Stimulated activated CD8-positive, alpha-beta memory T cell treated with anti-CD3 and anti-CD28 coated beads, Interleukin-15, amount 100 ng/mL, for 48 hours (primary cell): ENCODE measurements at places on chromosomes 7 and 10.

- no peak for DNase-seq
Measured at GRCh38 chr7:22356701-22357310, at the start of gene RAPGEF5. RAPGEF5 (minus strand) TSS chr7:22357154; CDS start chr7:22357060, 94 bp downstream.

DNA sequence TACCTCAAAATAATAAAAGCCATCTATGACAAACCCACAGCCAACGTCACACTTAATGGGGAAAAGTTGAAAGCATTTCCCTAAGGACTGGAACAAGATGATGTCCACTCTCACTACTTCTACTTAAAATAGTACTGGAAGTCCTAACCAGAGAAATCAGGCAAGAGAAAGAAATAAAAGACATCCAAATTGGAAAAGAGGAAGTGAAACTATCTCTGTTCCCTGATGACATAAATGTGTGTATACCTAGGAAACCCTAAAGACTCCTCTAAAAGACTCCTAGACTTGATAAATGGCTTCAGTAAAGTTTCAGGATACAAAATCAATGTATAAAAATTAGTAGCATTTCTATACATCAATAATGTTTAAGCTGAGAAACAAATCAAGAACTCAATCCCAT is 314.1 kb downstream of the WDR37 start:
- no peak for DNase-seq

DNA sequence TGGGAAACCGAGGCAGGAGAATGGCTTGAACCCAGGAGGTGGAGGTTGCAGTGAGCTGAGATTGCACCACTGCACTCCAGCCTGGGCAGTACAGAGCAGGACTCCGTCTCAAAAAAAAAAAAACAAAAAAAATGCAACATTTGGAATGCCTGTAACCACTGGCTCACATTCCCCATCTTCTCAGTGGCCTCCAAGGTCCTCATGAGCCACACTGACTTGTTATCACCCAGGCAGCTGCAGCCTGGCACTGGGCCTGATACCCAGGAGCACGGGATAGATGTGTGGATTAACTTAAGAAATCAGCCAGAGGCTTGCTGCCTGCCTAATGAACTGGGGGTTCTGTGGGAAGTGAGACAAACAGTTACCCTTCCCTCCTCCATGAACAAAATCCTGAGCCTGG is 23.0 kb downstream of the JCAD start:
- no peak for DNase-seq

- no peak for DNase-seq
Measured at GRCh38 chr7:2398506-2398905, 4.9 kb upstream of the CHST12 start.

GRCh38 chr10:75623310-75624093 is 192.1 kb downstream of the LRMDA start:
- DNase-seq: no peak

DNA sequence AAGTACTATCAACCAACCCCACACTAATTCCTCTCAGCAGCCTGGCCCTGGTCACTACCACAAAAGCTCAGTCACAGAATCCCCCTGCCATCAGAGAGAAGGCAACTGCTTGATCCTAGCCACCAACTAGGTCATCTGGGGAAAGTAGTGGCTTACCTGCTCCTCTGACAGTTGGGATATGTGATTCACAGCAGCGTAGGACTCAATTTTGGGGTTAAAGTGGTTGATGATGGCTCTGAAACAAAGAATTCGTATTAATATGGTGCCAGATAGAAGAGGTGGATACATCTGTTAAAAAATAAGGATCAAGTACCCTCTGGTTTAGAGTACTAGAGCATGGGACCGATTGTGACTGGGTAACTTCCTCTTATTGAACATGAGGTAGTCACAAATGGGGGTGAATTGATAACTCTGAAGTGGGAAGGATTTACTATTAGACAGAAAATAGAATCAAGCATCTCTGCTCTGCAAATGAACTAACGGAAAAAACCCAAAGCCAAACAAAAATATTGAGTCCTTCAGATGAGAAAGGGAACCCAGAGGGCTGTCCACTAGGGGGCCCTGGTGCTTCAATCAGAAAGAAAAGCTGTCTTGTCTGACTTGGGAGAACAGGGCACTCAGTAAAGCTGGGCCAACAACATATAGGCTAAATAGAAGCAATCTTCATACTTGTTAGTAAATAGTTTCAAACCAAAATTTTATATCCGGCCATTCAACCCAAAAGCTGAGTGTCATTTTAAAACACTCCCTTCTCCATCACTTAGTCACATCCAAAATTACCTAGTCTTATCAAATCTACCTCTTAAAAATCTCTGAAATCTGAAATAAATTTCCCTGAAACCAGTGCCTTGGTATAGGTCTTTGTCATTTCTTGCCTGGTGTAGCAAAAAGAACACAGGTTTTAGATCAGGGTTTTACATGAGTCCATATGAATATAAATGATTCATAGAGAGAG is 45.9 kb upstream of the KCNIP2 start:
- DNase-seq: peak; percentile 43
